ENCODE measurements at places on chromosomes 1 and 21. TPM values are rescaled to one million over a fixed set of nuclear protein-coding genes. Genes with fewer than 3 reads are reported as not detected.

The HLX gene
- total RNA-seq, result 16.3 TPM

The OPRD1 gene
- 0.17 TPM for total RNA-seq

The SLC30A7 gene
- total RNA-seq, result 14.0 TPM

The CHODL gene
- 2.4 TPM for total RNA-seq

DNA sequence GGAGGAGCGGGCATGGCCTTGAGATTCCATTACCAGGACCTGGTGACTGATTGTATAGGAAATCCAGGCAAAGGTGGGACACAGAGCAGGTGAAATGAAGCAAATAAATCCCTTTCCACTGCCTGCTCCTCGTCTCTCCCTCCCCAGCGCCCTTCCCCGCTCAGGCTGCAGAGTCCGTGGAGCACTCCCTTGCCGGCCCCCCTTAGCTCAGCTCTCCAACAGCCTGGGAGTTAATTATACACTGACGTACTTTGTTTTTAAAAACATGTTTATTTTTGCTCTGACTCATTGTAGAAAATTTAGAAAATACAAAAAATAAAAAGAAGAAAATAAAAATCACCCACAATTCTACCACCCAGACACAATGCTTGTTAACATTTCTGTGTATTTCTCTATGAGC, 61.7 kb downstream of the LGR6 start:
- DNase-seq, result no peak

DNA sequence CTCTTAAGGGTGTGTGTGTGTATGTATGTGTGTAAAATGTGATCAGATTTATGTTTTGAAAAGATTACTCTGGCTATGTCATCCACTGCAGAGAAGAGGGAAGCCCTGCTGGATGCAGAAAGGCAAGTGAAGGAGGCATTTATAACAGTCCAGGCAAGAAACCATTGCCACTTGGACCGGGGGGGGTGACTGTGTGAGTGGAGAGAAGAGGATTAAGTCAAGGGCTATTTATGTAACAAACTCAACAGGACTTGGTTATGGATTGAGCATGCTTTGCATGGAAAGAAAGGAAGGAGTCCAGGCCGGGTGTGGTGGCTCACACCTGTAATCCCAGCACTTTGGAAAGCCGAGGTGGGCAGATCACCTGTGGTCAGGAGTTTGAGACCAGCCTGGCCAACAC, 143.0 kb downstream of the URB2 start:
- no peak for DNase-seq

DNA sequence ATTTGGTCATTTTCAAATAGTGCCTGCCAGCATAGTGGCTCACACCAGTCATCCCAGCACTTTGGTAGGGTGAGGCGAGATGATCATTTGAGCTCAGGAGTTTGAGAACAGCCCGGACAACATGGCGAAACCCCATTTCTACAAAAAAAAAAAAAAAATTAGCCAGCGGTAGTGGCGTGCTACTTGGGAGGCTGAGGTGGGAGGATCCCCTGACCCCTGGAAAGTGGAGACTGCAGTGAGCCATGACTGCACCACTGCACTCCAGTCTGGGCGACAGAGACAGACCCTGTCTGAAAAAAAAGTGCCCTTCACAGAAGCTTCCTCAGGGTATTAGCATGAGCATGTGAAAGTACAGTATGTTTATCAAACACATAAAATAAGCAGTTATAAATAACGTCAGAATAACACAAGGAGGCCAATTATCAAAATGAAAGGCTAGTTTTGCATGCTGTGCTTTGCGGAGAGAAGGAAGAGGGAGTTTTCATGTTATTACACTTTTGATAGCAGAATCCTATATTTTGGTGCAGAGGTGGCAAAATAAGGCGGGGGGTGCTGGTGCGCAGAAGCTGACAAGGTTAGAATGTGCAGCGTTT, 781 bp upstream of the METTL13 start:
- DNase-seq, result no peak

- no peak for DNase-seq
These were observed 47.9 kb upstream of the PLXNA2 start for GRCh38 chr1:208291923-208292711.

- no peak for DNase-seq
These were observed at the start of gene GJA5 for GRCh38 chr1:147760481-147761260. Gene GJA5 (minus strand): TSS chr1:147760602. CDS start chr1:147759238, 1,364 bp downstream.

DNA sequence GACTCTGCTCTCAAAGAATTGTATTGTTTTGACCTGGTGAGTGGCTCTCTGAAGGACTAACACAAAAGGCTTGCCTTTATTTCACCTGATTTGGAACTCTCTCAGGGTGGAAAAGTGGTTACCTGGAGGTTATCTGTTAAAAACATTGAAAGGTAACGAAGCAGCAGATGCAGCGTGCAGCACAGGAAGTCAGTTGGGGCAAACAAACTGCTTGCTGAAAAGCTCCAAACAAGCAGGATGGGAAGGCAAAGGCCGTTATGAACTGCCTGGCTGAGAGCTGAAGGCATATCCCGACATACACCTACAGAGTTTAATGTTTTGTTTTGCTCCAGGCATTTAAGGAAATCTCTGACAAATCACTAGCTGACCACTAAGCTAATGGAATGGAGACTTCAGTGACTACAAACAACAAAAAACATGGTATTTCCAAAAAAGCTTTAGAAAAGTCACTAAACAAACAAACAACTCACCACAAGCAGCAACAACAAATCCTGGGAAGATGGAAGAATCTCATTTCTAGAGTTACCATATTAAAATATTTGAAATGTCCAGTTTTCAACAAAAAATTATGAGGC, 44.3 kb upstream of the BATF3 start:
- no peak for DNase-seq
